ENCODE measurements at places on chromosomes 13 and 19.

DNA sequence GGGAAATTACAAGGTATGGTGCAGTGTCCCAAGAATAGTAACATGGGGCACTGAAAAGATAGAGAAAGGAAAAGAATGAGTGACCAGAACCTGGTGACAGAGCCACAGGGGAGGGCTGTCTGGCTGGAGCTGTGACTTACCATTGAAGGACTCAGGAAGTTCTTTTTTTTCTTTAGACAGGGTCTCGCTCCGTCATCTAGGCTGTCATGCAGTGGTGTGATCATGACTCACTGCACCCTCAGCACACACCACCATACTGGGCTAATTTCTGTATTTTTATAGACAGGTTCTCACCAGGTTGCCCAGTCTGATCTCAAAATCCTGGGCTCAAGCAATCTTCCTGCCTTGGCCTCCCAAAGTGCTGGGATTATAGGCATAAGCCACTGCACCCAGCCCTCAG, 8.8 kb upstream of the CPB2 start:
- peaks cover 43% of the 10 kb centered on the region for H3K27me3 ChIP-seq
- no peak overlapping the region for H3K27ac ChIP-seq
- H3K36me3 ChIP-seq = no peaks in the 10 kb centered on the region
- no peak for DNase-seq
- H3K4me1 ChIP-seq = peaks cover 5% of the 10 kb centered on the region

GRCh38 chr19:12090807-12091206, 26.3 kb downstream of the ZNF844 start:
- peaks cover 2% of the 10 kb centered on the region for H3K36me3 ChIP-seq
- H3K27me3 ChIP-seq = peaks cover 2% of the 10 kb centered on the region
- peaks cover 9% of the 10 kb centered on the region for H3K4me1 ChIP-seq
- peak overlapping the region; percentile 9 for H3K27ac ChIP-seq
- peak; percentile 80 for DNase-seq

GRCh38 chr19:7376151-7376852, 27.6 kb downstream of the ARHGEF18 start:
- H3K4me3 ChIP-seq = peak overlapping the region; percentile 16
- no peak for DNase-seq
- H3K27me3 ChIP-seq = no peaks in the 10 kb centered on the region
- H3K27ac ChIP-seq = peak overlapping the region; percentile 25

- DNase-seq = no peak
- H3K27ac ChIP-seq = no peak overlapping the region
- H3K4me1 ChIP-seq = peaks cover 10% of the 10 kb centered on the region
- peaks cover 6% of the 10 kb centered on the region for H3K27me3 ChIP-seq
- no peak overlapping the region for H3K4me3 ChIP-seq
Observed at GRCh38 chr13:27026396-27026795, 145.2 kb downstream of the USP12 start.

DNA sequence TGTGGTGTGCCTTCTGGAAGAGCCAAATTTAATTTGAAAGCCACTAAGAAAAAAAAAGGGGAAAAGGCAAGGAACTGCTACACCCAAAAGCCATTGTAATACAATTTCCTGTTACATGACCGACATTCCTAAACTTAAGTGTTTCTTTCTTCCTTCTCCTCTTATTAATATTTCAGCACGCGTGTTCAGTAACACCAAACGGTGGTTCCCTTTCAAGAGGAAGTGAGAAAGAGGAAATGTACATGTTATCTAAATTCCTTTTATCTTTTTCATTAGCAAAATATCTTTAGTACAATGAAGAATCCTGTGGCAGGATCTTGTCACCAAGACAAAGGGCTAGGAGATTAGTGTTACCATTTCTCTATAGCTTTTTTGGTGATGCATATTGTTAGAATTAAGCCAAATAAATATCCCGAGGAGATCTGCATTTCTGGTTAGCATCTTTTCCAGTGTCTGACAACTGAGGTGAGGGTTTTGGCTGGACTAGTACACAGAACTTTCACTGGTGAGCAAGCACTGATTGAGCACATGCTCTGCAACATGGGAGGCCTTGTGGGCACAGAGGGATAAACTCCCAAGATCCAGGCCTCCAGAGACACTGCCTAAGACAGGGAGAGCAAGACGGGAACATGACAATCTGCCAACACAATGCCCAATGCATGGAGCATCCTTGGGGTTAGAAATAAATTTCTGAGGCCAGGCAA, 22.1 kb downstream of the LATS2 start:
- H3K27ac ChIP-seq = no peak overlapping the region
- peaks cover 13% of the 10 kb centered on the region for H3K4me1 ChIP-seq
- H3K27me3 ChIP-seq = no peaks in the 10 kb centered on the region
- no peak for DNase-seq
- H3K36me3 ChIP-seq = no peaks in the 10 kb centered on the region

DNA sequence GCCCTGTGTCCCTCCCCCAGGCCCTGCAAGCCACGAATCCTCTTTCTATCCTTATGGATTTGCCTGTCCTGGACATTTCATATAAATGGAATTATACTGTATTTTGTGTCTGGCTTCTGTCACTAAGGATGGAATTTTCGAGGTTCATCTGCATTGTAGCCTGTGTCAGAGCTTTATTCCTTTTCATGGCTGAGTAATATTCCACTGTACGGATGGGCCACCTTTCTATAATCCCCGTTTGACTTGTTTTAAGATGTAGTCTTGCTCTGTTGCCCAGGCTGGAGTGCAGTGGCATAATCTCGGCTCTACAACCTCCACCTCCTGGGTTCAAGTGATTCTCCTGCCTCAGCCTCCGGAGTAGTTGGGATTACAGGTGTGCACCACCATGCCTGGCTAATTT, 3.9 kb upstream of the KDM4B start:
- H3K4me3 ChIP-seq = no peak overlapping the region
- no peaks in the 10 kb centered on the region for H3K27me3 ChIP-seq

GRCh38 chr13:24270639-24271141, 38.7 kb upstream of the C1QTNF9 start:
- H3K4me3 ChIP-seq = peak overlapping the region; percentile 98
- H3K36me3 ChIP-seq = no peaks in the 10 kb centered on the region
- H3K4me1 ChIP-seq = peaks cover 85% of the 10 kb centered on the region
- no peaks in the 10 kb centered on the region for H3K27me3 ChIP-seq
- peak; percentile 47 for DNase-seq

DNA sequence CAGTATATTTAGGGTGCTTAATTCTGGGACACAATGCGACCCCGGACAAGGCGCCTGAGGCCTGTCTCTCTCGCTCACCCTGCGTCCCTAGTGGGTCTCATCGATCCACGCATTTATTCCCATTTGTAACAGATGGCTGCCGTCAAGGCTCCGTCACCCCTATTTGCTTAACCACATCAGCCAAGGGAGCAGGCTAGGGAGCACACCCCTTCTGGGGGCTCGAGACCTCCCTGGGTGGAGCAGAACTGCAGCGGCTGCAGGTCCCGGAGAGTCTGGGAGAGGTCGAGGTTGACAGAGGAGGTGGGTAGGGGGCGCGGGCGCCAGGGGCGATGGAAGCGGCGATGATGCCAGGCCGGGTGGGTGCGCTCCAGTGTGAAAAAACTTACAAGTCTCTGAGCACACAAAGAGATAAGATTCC, 507 bp downstream of the ALG5 start:
- peaks cover 29% of the 10 kb centered on the region for H3K36me3 ChIP-seq
- no peaks in the 10 kb centered on the region for H3K27me3 ChIP-seq
- H3K4me3 ChIP-seq = peak overlapping the region; percentile 100
- H3K4me1 ChIP-seq = peaks cover 46% of the 10 kb centered on the region
- H3K27ac ChIP-seq = peak overlapping the region; percentile 100

GRCh38 chr19:12995596-12996405, 526 bp downstream of the NFIX start:
- H3K27me3 ChIP-seq = no peaks in the 10 kb centered on the region
- no peaks in the 10 kb centered on the region for H3K36me3 ChIP-seq
- no peak overlapping the region for H3K27ac ChIP-seq
- H3K4me3 ChIP-seq = peak overlapping the region; percentile 88

DNA sequence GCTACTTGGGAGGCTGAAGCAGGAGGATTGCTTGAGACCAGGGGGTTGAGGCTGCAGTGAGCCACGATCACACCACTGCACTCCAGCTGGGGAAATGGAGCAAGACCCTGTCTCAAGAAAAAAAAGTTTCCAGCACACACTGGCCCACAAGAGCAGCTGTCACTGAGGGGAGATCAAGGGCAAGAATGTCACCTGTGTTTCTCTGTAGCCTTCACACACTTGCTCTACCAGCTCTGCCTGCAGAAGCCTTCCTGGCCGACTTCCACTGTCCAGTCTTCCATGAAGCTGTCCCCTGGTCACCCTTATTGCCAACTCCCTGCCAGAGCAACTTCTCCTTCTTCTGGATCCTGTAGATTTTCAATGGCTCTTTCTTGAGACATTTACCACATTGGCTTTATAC, 158.0 kb downstream of the KCTD15 start:
- no peaks in the 10 kb centered on the region for H3K36me3 ChIP-seq
- H3K27me3 ChIP-seq = peaks cover 16% of the 10 kb centered on the region
- no peak overlapping the region for H3K4me3 ChIP-seq
- no peaks in the 10 kb centered on the region for H3K4me1 ChIP-seq
- no peak overlapping the region for H3K27ac ChIP-seq

- DNase-seq = no peak
- H3K4me1 ChIP-seq = no peaks in the 10 kb centered on the region
- peaks cover 11% of the 10 kb centered on the region for H3K27me3 ChIP-seq
- no peak overlapping the region for H3K4me3 ChIP-seq
- H3K27ac ChIP-seq = no peak overlapping the region
- H3K36me3 ChIP-seq = no peaks in the 10 kb centered on the region
Observed at GRCh38 chr13:45594764-45595163, 20.8 kb downstream of the ERICH6B start.

GRCh38 chr19:32256341-32256975, 89.0 kb upstream of the ZNF507 start:
- DNase-seq = no peak
- H3K27me3 ChIP-seq = peaks cover 22% of the 10 kb centered on the region
- H3K27ac ChIP-seq = no peak overlapping the region
- H3K4me1 ChIP-seq = no peaks in the 10 kb centered on the region

GRCh38 chr13:22053053-22053452, 382.2 kb downstream of the FGF9 start:
- no peaks in the 10 kb centered on the region for H3K27me3 ChIP-seq
- peaks cover 32% of the 10 kb centered on the region for H3K4me1 ChIP-seq
- no peak overlapping the region for H3K4me3 ChIP-seq
- H3K27ac ChIP-seq = no peak overlapping the region
- no peaks in the 10 kb centered on the region for H3K36me3 ChIP-seq

GRCh38 chr19:31312677-31313244, 36.5 kb downstream of the TSHZ3 start:
- DNase-seq = no peak
- no peaks in the 10 kb centered on the region for H3K4me1 ChIP-seq
- no peak overlapping the region for H3K4me3 ChIP-seq
- no peaks in the 10 kb centered on the region for H3K27me3 ChIP-seq
- H3K36me3 ChIP-seq = no peaks in the 10 kb centered on the region
- H3K27ac ChIP-seq = no peak overlapping the region

- no peaks in the 10 kb centered on the region for H3K36me3 ChIP-seq
- no peak overlapping the region for H3K4me3 ChIP-seq
- H3K27ac ChIP-seq = no peak overlapping the region
- DNase-seq = no peak
Observed at GRCh38 chr13:27825072-27825471, 32.8 kb downstream of the GSX1 start.

- no peaks in the 10 kb centered on the region for H3K36me3 ChIP-seq
- H3K4me1 ChIP-seq = peaks cover 5% of the 10 kb centered on the region
- DNase-seq = no peak
- peaks cover 2% of the 10 kb centered on the region for H3K27me3 ChIP-seq
Observed at GRCh38 chr13:95445131-95445530, 107.4 kb upstream of the CLDN10 start.

GRCh38 chr19:40908976-40909375, 26.9 kb upstream of the CYP2A7 start:
- H3K27ac ChIP-seq = peak overlapping the region; percentile 84
- peaks cover 3% of the 10 kb centered on the region for H3K27me3 ChIP-seq
- DNase-seq = peak; percentile 67
- H3K4me1 ChIP-seq = peaks cover 19% of the 10 kb centered on the region

DNA sequence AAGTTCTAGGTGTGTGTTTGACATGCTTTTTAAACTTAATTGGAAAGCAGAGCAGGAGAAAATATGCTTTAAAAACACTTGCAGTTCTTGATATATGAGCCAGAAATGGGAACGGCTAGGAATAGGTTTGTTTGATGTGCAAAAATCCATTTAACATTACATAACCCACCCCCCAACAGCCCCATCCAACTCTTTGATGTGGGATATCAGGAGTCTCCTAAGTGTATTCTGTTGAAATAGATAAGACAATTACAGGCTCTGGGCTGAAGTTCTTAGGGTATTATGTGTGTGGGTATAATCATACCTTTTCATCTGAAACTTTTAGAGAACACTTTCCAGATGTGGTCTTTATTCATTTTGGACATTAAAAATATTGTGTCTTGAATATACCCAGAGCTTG, 240.4 kb upstream of the CSNK1A1L start:
- no peak overlapping the region for H3K4me3 ChIP-seq
- H3K27me3 ChIP-seq = no peaks in the 10 kb centered on the region
- no peaks in the 10 kb centered on the region for H3K4me1 ChIP-seq
- H3K27ac ChIP-seq = no peak overlapping the region
- no peaks in the 10 kb centered on the region for H3K36me3 ChIP-seq

DNA sequence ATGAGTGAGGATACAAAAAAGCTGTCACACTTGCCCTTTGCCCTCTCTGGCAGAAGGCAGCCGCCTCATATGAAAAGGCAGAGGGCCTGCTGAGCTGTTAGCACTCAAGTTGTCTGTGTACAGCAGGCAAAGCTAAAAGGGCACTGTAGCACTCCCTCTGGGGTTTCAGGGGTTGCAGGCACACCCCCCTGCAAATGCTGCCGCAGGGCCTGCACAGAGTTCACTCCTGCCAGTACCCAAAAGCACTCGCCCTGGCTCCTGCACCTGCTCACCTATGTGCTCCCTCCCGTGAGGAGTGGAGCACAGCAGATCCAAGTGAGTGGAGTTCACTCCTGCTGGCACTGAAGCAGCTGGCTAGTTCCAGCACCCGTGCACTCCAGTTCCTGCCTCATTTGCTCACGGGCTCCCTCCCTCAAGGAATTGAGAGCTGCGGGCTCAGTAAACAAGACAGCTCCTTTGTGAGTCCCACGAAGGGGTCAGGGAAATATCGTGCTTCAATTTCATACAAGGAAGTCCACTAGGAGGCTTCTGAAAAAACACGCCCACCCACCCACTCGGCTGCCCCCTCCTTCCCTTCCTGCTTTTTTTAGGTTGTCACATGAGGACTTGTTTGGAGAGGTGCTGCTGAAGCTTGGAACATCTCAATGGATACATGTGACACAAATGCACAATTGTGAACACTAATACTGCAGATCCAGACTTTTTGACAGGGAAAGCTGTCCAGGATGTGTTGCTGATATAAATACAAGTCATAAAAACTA, 9.9 kb upstream of the RCBTB2 start:
- no peak for DNase-seq
- H3K4me1 ChIP-seq = no peaks in the 10 kb centered on the region
- H3K27me3 ChIP-seq = no peaks in the 10 kb centered on the region
- no peak overlapping the region for H3K27ac ChIP-seq
- no peak overlapping the region for H3K4me3 ChIP-seq

- peaks cover 4% of the 10 kb centered on the region for H3K4me1 ChIP-seq
- H3K27ac ChIP-seq = no peak overlapping the region
- H3K27me3 ChIP-seq = peaks cover 12% of the 10 kb centered on the region
- no peak for DNase-seq
Observed at GRCh38 chr13:110816500-110816899, 98.4 kb downstream of the ANKRD10 start.

GRCh38 chr13:20553311-20553710, 13.6 kb upstream of the IFT88 start:
- H3K4me1 ChIP-seq = no peaks in the 10 kb centered on the region
- no peak for DNase-seq
- no peaks in the 10 kb centered on the region for H3K27me3 ChIP-seq
- H3K27ac ChIP-seq = no peak overlapping the region
